Mammary epithelial cell (primary cell): ENCODE measurements at places on chromosomes 11 and 22.
A peak's percentile ranks its signal among the peaks of the same experiment; 100 is the strongest.

GRCh38 chr22:25690798-25691197 lies 51.2 kb upstream of the MYO18B start:
- DNase-seq, result no peak

- DNase-seq, result no peak
Observed at GRCh38 chr22:38943201-38943600, 14.2 kb upstream of the APOBEC3A start.

DNA sequence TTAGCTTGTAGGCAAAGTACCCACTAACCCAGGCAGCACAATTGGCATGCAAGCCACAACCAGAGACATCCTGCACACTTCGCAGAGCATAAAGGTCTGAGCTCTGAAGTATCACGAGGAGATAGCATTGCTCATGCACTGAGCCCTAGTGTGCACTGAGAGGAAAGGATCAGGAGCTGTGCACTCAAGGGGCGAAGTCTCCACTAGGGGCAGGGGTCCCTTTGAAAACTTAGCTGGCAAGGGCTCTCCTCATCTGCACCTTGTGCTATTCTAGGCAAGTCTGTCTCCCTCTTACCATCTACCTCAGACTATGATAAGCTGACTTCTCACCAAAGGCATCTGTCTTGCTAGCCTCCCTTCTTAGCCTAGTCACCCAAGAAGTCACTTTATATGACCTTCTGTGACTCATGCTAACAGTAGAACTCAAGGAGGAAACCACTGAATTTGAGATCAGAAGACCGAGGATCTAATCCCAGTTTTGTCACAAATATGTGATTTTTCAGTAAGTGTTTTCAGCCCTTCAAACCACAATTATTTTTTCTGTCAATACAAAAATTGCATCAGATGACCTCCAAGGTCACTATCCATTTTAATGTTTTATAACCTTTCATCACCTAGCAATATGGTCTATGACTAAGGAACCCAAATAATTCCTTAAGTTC lies 1078.0 kb downstream of the NTM start:
- DNase-seq, result no peak

DNA sequence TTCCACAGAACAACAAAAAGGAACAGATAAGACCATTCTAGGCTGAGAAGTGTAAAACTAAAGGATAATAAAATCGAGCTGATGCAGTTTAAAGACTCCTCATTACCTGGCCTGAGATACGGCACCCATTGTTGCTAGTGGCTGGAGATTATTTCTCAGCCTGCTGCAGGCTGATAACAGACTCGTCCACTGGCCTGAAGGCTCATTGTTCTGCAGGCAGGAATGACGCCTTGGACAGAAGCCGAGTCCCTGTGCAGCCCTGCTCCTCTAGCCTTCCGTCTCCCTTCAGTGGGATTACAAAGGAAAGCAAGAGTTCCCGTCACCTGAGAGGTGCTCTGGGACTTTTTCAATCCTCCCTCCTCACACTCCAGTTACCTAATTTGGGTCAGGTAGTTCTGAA lies 1065.3 kb downstream of the OPCML start:
- DNase-seq, result no peak

GRCh38 chr11:107006076-107006833 lies 12.0 kb downstream of the GUCY1A2 start:
- DNase-seq, result no peak

DNA sequence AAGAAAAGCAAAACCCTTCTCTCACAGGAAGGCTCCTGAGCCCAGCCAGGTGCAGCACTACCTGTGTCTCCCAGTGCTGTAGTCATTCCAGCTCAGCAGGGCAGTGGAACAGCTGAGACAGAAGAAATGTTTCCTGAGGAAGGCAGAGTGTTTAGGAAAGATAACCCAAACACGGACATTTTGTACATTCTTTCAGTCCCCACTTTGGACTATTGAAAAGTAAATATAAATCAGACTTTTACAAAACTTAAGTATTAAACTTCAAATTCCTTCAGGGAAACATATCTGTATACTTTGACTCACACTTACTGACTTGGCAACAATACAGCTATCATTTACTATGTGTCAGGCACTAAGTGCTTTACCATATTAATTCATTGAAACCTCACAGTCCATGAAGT lies 40.4 kb downstream of the RRAS2 start:
- no peak for DNase-seq

- peak; percentile 91 for DNase-seq
Observed at GRCh38 chr11:120236169-120237107, 3.5 kb upstream of the POU2F3 start.

GRCh38 chr11:86748296-86748695 lies 52.0 kb upstream of the PRSS23 start:
- no peak for DNase-seq

- no peak for DNase-seq
Observed at GRCh38 chr22:31150615-31151014, 9.4 kb upstream of the RNF185 start.

GRCh38 chr11:47768101-47768612 lies 1.0 kb upstream of the FNBP4 start:
- peak; percentile 65 for DNase-seq

GRCh38 chr11:133343951-133344350 lies 188.3 kb downstream of the OPCML start:
- peak; percentile 95 for DNase-seq

GRCh38 chr22:46484156-46484860 lies 53.1 kb downstream of the CELSR1 start:
- DNase-seq, result no peak

DNA sequence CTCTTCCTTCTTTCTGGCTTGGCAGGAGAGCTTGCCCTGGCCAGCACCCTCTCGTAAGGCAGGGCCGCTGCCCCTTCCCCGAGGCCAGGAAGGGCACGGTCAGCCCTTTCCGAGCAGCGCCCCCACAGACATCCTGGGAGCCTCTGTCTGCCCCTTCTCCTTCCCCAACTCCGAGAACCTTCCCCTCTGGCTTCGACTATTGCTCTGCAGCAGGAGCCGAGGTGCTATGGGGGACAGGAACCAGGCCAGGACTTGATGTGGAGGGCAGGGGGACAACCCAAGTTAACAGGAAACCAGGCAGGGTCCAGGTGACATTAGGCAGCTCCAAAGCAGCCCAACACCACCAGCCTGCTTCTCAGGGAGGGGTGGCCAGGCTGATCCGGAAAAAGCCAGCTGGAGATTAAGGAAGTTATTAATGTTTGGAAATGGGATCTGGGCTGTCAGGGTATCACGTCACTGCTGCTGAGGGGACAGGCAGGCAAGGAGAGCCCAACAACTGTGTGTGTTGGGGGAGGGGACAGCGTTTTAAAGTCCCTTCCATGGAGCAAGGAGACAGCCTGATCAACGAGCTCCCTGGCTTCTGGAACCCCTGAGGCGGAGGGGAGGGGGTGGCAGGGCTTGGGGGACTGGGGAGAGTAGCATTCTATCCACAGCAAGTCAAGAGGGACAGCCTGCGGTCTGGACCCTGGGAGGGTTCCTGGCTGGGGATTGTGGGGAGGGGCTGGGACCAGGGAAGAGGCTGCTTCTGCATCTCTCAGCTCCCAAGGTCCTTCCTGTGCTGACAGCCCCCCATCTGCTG lies 27.3 kb downstream of the SYT7 start:
- no peak for DNase-seq

GRCh38 chr11:68349461-68350249 lies 37.3 kb downstream of the LRP5 start:
- no peak for DNase-seq

DNA sequence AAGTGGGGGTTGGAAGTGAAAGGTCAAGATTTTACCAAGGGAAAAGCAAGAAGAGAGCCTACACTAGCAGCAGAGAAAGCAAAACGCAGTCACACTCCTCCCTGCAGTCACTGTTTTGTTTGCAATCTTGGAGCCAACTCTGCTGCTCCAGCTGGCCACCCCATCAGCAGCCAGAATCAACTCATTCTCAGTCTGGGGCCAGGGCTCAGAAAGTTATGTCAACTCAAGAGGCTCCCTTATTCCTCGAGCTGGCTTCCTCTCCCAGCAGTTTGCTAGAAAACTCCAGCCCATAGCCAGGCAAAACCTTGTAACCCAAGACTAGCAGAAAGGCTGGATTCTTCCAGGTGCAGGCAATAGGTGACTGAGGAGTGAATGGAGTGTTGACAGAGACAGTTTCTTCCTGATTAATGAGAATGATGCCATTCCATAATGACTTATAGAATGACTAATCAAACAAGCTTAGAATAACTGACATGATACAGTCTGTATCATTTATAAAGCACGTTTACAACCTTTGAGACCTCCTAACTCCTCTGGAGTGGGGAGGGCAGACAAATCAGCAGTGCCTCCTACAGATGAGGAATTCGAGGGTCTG lies 53.4 kb downstream of the P4HA3 start:
- no peak for DNase-seq

DNA sequence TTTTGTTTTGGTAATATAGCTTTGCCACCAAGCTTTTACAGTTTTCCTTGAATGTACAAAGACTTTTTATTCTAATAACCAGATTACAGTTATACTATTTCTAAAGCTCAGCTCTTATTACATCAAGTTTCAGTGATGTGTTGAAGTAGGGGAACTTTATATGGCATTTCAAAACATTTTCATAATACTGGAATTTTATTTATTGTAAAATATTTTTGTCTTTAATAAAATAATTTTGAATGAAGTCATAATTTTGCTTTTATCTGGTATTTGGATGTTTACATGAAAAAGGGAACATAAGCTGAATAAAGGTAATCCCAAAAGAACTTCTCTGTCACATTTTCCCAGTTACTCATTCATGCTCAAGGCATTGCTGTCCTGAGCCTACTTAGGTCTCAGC lies 34.7 kb downstream of the RTN3 start:
- DNase-seq, result no peak

- no peak for DNase-seq
Observed at GRCh38 chr22:32684822-32685187, 116.7 kb upstream of the TIMP3 start.

- DNase-seq, result peak; percentile 10
Observed at GRCh38 chr11:12871788-12872321, 137.3 kb upstream of the RASSF10 start.

- no peak for DNase-seq
Observed at GRCh38 chr22:27997538-27997937, 78.5 kb upstream of the PITPNB start.

DNA sequence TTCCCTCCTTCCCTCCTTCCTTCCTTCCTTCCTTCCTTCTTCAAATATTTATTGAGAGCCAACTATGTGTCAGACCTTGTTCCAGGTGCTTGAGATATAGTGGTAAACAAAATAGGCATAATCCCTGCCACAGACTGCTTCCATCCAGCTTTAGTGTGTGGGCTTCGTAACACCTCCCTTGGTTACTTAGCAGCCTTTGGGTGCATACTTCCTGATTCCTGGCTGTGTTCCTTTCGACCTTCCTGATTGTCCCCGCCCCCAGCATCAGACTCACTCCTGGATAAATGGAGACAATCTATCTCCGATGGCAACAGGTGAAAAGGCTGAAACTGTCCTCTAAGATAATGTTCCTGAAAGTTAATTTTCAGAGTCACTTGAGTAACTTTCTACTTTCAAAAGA lies 13.5 kb downstream of the CCDC81 start:
- no peak for DNase-seq

DNA sequence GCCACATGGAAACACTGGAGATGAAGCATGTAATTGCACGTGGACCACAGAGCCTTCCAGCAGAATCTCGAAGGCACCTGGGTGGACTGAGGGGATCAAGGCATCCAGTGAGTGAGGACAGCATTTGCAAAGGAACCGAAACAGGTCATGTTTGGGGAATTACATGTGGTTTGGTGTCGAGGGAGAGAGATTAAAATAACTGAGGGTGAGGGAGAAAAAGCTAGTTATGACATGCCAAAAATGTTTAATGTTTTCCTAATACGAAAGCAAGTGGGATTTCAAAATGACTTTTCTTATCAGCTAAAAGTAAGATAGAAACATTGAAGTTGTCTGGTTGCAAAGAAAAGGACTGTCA lies 157.1 kb downstream of the BLID start:
- peak; percentile 72 for DNase-seq

DNA sequence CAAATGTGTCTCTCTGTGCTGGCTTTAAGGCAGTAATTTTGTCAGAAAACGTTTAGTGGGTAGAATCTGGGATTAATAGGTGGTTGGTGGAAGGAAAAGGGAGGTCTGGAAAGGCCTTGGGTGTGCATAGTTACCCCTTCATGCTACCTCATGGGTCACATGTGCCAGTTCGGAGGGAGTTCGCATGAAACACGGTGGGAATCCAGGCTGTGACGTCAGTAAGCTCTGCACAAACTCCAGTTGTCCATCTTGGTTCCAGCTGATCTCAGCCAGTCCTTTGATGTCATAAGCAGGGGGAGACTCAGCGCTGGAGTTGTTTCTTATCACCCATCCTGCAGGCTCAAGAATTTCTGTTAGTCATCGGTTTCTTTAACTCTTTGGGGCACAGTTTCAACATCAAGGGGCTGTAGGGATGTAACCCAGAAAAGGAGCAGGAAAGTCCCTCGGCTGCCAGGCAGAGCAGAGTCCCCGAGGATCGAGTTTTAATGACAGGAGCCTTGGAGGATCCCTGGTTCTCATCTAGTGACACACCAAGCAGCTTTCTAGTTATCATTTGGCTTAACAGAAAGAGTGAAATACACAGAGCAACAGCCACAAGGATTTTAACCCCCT lies 28.9 kb downstream of the MOV10L1 start:
- DNase-seq, result no peak

GRCh38 chr22:29720811-29721323 lies 1.1 kb downstream of the CABP7 start:
- DNase-seq, result no peak
